ENCODE measurements at places on chromosomes 11 and 22. TPM values are rescaled to one million over a fixed set of nuclear protein-coding genes. Genes with fewer than 3 reads are reported as not detected.

The SYTL2 gene
- polyA plus RNA-seq, result 0.68 TPM

The PNPLA3 gene
- polyA plus RNA-seq, result 0.15 TPM

The DGCR6 gene
- 2.5 TPM for polyA plus RNA-seq

The TRIM51 gene
- not detected for polyA plus RNA-seq

GRCh38 chr11:125494031-125494360 lies 2.1 kb downstream of the FEZ1 start:
- H3K4me1 ChIP-seq, result peaks cover 25% of the 10 kb centered on the region
- H3K27me3 ChIP-seq, result peaks cover 43% of the 10 kb centered on the region
- no peak overlapping the region for H3K4me3 ChIP-seq
- DNase-seq, result no peak

The GRIK4 gene
- 0.22 TPM for polyA plus RNA-seq

The PTPRCAP gene
- polyA plus RNA-seq, result 353 TPM

DNA sequence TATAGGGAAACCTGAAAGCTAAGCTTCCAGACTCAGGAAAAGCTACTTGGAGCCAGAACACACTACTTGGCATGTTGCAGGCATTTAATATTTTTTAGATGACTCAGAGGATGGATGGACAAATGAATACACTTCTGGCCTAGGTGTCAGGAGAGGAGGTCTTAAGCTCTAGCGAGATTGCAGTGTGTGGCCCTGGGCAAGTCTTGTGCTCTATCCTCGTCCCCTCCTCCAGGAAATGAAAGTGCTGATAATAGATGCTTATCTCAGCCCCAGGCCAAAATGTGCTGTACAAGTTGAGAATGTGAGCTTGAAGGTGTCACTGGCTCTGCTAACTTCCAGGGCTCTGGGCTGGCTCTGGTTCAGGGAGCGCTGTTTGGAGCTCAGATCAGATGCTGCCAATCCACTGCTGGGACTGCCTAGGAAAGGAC lies 136.3 kb downstream of the PKNOX2 start:
- DNase-seq, result no peak
- no peaks in the 10 kb centered on the region for H3K4me1 ChIP-seq
- H3K4me3 ChIP-seq, result no peak overlapping the region
- no peak overlapping the region for H3K27ac ChIP-seq
- no peaks in the 10 kb centered on the region for H3K36me3 ChIP-seq
